HTR-8/SVneo (cell line): ENCODE measurements at places on chromosomes 16 and 17.

- DNase-seq = no peak
Observed at GRCh38 chr17:82082456-82082855, 15.6 kb downstream of the FASN start.

- no peak for DNase-seq
Observed at GRCh38 chr16:832652-833336, 32.3 kb upstream of the GNG13 start.

GRCh38 chr16:57588831-57589230 lies 39.6 kb upstream of the ADGRG1 start:
- no peak for DNase-seq

- no peak for DNase-seq
Observed at GRCh38 chr16:80720804-80721371, 83.5 kb downstream of the CDYL2 start.

- DNase-seq = no peak
Observed at GRCh38 chr16:50880926-50881325, 139.0 kb downstream of the CYLD start.

GRCh38 chr17:56594320-56595107 lies 1.0 kb downstream of the NOG start:
- peak; percentile 26 for DNase-seq

DNA sequence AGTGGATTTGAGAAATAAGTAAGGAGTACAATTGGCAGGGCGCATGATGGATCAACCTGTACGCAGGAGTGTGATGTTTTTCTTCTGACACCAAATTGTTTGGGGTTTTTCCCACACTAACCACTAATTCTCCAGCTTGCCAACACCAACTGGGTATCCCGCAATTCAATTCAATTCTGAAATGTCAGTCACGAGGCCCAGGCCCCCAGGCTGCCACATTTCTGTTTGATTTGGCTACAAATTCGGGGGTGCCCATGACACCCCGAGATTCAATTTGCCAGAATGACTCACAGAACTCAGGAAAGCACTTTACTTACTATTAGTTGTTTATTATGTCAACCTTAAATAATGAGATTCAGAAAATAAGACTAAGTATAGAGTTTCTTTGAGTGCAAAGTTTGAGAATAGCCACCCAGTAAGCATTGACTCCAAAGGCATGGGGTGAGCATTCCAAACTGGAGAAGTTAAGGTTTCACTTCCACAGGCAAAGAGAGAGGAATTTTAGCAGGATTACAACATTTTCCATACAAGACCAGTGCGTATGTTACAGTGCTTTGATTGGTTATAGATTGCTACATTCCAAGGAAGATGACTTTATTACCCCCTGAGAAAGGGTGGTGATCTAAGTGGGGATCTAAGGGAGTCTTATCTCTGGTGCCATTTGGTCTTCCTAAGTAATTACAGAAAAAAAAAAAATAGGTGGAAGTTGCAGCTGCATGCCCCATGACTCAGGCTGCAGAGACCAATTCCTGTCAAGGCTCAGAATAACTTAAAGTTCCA lies 11.5 kb downstream of the SLC46A1 start:
- no peak for DNase-seq

- peak; percentile 47 for DNase-seq
Observed at GRCh38 chr17:31321481-31321880, at the start of gene EVI2A. Gene EVI2A (minus strand): TSS chr17:31321622. CDS start chr17:31319013, 2,609 bp downstream.

GRCh38 chr17:4635823-4636375 lies 5.6 kb downstream of the ALOX15 start:
- DNase-seq = no peak

GRCh38 chr17:11900041-11900476 lies 97.2 kb downstream of the ZNF18 start:
- DNase-seq = no peak

- DNase-seq = no peak
Observed at GRCh38 chr16:15981382-15981781, 32.0 kb downstream of the ABCC1 start.

GRCh38 chr16:88072571-88073001 lies 121.4 kb downstream of the BANP start:
- DNase-seq = no peak

DNA sequence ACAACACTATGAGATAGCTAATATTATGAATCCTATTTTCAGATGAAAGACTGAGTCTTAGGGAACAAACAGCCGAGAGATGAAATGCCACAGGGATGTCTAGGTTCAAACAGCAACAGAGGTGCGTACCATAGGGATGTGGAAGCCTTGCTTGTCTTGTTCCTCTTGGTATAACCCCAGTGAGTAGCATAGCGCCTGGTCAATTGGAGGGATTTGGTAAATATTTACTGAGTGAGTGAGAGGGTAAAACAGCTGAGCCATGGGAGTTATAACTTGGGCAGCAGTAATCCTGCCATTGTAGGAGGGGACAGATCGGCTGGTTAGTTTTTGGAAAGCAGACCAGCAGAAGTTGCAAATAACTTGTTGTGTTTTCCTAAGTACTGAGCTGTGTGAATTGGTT lies 80.2 kb downstream of the WWOX start:
- no peak for DNase-seq

DNA sequence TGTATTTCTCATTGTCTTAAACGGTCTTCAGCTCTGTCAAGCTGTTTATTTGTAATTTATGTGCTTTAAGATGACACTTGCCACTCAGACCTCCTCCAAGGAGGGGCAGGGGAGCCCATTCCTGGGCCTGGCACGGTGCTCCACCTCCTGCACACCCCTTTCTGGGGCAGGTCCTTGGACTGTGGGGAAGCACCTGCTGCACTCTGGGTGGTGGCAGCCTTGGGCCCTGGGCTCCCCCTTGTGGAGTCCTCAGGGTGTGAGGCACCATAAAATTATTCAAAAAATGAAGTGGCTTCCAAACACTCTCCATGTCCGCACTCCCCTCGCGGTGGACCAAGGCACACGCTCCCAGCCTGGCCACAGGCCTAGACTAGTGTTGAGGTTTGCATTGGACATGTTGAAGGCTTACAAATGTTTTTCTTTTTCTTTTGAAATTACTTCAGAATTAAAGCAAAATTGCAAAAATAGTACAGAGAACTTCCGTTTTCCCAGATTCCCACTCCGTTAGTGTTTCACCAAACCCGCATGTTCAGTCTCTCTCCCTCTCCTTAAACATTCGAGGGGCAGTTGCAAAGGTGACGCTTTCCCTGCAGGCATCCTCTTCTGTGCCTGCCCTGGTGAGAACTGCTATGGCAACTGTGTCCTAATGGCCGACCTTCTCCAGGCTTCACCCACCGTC lies 32.4 kb downstream of the FOXK2 start:
- peak; percentile 82 for DNase-seq

- no peak for DNase-seq
Observed at GRCh38 chr17:78572239-78573205, 4.7 kb downstream of the DNAH17 start.

DNA sequence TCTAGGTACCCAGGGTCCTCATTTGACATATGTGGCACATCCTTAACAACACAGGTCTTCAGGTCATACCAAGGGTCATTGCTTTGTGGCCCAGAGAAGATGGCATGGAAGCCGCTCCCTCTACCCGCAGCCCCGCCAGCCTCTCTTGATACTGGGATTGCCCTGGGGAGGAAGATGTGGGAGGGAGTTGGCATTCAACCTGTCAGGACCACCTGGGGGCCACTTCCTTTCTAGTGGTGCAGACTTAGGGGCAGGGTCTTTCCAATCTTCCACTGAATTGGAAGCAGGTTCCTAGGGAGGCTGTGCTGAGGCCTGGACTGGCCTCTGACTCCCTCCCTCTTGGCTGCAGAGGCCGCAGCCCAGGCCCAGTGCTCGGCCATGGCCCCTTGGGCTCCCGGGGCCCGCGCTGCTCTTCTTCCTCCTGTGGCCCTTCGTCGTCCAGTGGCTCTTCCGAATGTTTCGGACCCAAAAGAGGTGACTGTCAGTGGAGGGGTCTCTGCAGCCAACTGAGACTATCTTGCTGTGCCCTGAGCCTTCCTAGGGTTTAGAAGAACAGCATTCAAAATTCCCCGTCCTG lies 5.1 kb upstream of the HEXIM1 start:
- no peak for DNase-seq

DNA sequence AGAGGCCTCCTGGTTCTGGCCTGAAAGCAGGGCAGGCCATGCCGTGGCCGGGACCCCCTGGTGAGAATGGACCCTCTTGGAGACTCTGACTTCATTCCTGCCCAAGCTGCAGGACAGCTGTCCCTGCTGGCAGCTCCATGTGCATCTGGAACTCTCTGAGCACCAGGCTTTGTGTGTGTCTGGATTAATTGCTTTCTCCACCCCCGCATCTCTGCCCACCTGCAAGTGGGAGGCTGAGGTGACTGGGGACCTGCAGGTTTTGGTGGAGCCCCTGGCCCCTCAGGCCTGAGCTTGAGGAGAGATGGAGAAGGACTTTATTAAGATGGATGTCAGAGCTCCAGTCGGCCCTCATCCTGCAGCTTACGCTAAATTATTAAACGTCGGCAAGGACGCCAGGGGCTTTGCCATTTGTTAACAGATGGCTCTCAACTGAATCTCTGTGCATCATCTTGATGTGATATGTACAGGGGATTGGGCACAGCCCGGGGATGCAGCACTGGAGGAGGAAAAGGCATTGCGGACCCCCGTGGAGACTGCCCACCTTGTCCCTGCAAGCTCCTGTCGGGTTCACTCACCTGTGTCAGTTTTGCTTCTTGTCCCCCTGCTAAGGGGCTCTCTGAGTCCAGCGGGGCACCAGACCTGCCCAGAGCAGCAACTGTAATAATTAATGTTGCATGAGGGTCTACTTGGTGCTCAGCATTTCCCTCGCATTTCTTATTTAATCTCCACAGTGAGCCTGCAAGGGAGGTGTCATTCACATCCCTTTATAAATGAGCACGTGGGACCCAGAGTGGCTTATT lies 154.1 kb upstream of the RPL38 start:
- DNase-seq = no peak
